ENCODE measurements at places on chromosomes 3 and 15.

DNA sequence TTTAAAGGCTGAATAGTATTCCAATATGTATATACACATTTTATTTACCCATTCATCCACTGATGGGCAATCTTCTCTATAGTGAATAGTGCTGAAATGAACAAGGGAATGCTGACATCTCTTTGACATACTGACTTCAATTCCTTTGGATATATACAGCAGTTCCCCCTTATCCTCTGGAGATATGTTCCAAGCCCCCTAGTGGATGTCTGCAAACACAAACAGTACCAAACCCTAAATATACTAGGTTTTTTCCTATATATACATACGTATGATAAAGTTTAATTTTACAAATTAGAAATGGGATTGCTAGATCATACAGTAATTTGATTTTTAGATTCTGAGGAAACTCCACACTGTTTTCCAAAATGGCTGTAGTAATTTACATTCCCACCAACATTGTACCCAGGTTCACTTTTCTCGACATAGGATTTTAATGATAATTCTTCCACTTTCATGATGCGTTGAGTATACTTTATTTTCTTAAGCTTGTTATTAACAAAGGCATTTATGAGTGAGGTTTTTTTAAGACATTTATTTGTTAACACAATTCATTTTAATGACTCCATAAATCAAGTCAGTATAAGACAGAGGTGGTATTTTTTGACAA lies 38.2 kb downstream of the VPS13C start:
- DNase-seq, result no peak

DNA sequence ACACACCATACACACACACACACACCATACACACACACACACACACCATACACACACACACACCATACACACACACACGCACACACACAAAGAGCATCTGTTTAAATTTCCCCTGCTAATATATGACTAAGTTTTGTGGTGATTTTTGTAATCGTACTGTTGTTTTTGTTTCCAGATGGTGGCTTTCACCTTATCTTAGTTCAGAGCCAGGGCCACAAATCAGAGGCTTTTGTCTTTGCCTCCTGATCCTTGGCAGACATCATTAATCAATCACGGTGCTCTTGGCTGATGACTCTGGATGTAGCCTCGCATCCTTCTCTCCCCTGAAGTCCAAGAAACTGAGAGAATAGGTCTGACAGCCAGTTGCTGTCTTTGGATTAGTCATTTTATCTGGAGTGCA lies 52.1 kb downstream of the EDEM1 start:
- peak; percentile 26 for DNase-seq

GRCh38 chr3:172617013-172617706 lies 93.7 kb downstream of the NCEH1 start:
- no peak for DNase-seq

- DNase-seq, result no peak
These were observed 23.1 kb upstream of the PDCD7 start for GRCh38 chr15:65156692-65157091.

DNA sequence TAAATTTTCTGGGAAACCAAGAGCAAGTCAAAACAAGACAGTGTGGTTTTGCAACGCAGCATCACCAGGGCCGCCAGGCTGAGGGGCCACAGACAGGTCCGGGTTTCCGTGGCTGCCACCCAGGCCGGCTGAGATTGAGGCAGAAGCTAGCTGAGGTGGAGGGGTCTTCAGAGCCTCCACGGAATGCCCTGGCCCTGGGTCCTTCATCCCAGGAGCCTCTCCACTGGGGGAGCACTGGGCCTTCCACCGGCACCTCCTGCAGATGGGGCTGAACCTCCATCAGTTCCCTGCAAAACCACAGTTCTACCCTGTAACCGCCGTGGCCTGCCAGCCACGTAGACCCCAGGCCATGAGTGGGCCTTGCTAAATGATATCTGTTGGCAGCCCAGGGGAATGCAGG lies 152.7 kb downstream of the CHSY1 start:
- DNase-seq, result no peak

- DNase-seq, result no peak
These were observed 680 bp downstream of the POC1A start for GRCh38 chr3:52153389-52154096.

GRCh38 chr3:132652640-132653270 lies 6.9 kb downstream of the ACAD11 start:
- DNase-seq, result no peak

- DNase-seq, result no peak
These were observed 216.8 kb upstream of the TBL1XR1 start for GRCh38 chr3:177414093-177414492.

All from fibroblast of skin of left biceps (primary cell).